ENCODE measurements at places on chromosomes 5 and 9.

GRCh38 chr5:135593886-135594285, 15.1 kb upstream of the CXCL14 start:
- DNase-seq, result no peak

GRCh38 chr9:119418721-119419120, 49.5 kb upstream of the BRINP1 start:
- no peak for DNase-seq

GRCh38 chr9:129624168-129624759, 1.7 kb upstream of the NTMT1 start:
- peak; percentile 71 for DNase-seq

GRCh38 chr9:87643778-87644570, 81.9 kb upstream of the CTSL start:
- no peak for DNase-seq

DNA sequence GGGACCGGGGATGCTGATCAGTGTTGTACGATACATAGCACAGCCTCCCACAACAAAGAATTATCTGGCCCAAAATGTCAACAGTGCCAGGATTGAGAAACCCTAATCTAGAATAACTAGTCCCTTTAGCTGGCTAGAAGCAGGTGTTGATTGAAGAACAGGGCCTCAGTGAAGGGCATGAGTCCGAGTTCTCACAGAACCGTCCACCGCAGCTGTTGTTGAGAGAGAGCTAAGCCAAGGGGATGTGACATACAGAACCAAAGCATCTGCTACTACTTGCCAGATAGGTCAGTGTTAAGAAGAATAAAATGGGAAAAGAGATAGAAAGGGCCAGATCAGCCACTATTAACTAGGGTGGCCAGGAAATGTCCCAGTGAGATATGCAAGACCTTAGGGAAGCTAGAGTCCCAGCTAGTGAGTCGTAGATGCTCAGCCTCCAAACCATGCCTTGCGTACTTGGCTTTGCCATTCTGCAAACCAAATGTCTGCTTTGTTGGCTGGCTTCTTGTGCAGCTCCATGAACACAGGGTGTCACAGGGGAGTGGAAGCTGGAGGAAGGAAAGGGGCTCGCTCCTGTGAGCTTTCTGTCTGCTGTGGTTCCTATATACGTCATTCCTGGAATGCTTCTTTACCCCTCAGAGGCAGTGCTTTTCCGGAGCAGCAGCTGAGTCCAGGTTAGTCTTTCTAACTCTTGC, 68.9 kb downstream of the FBXO38 start:
- DNase-seq, result no peak

DNA sequence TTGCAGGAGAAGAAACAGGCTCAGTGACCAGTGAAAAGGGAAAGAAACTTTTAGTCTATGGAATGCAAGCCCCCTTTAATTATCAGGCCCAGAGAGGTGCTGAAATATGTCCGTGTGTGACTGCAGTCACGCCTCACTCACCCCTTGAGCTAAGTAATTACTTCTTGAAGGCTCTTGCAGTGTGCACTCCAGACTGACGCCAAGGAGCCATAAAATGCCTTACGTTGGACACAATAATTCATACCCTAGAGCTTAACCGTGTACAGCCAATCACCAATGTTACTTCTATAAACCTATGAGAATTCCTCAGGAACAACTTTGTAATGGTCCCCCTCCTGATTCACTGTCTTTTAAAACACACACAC, 242.2 kb downstream of the SYK start:
- no peak for DNase-seq

- no peak for DNase-seq
Observed at GRCh38 chr5:119016125-119016774, 27.9 kb upstream of the DTWD2 start.

- no peak for DNase-seq
Observed at GRCh38 chr5:84403773-84404172, 19.1 kb upstream of the EDIL3 start.

GRCh38 chr5:109844148-109844547, 154.4 kb downstream of the MAN2A1 start:
- no peak for DNase-seq

DNA sequence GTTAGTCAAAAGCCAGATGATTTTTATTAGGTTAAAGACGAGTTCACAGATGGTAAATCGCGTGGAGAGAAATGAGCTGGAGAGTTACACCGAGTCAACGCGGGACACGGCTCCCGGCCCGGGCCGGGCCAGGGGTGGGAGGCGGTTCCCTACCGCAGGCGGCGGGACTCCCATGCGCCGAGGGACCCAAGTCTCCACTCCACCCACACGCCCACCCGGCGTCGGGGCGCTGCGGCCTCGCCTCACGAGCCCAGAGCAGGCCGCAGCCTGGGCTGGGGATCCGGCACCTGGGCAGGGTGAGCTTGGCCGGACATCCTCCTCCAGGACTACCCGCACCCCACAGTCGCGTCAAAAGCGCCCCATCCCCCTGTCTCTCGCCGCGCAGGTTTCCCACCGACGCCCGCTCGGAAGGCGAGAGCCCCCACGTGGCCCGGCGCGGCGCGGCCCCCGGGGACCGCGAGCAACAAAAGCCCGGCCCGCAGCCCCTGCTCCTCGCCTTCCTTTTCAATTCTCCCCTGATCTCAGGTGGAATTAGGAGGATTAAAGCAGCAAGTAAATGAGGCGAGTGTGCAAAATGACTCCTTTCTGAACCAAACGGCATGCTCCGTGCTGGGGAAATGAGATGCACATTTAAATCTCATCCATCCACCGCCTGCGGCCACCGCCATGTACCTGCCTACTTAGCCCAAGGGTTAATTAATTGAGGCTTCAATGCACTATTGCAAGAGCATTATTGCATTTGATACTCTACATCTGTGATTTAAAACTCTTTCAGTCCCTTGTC, 196.5 kb upstream of the TBCA start:
- DNase-seq, result no peak

Data from NCI-H2171 (cell line).